ENCODE measurements at places on chromosomes 3 and 15. TPM values are rescaled to one million over a fixed set of nuclear protein-coding genes. Genes with fewer than 3 reads are reported as not detected.
A peak's percentile ranks its signal among the peaks of the same experiment; 100 is the strongest.

The IQCF5 gene
- not detected for total RNA-seq

DNA sequence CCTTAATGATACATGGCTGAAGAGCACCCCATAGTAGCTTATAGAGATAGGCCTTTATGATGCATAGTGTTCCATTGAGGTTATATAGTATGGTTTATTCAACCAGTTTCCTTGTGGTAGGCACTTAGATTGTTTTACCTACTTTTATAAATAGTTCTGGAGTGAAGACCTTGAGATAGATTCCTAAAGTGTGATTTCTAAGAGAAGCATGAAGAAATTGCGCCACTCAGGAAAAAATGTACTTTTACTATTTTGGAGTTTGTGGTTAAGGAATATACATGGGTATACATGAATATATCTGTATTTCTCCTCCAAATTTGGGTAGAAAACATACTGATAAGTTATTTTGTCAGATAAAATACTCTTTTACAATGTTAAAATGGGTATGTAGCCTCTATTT, 70.5 kb downstream of the CHD2 start:
- H3K27ac ChIP-seq = no peak overlapping the region
- no peaks in the 10 kb centered on the region for H3K27me3 ChIP-seq
- H3K36me3 ChIP-seq = peaks cover 80% of the 10 kb centered on the region
- no peaks in the 10 kb centered on the region for H3K4me1 ChIP-seq
- no peak for DNase-seq

DNA sequence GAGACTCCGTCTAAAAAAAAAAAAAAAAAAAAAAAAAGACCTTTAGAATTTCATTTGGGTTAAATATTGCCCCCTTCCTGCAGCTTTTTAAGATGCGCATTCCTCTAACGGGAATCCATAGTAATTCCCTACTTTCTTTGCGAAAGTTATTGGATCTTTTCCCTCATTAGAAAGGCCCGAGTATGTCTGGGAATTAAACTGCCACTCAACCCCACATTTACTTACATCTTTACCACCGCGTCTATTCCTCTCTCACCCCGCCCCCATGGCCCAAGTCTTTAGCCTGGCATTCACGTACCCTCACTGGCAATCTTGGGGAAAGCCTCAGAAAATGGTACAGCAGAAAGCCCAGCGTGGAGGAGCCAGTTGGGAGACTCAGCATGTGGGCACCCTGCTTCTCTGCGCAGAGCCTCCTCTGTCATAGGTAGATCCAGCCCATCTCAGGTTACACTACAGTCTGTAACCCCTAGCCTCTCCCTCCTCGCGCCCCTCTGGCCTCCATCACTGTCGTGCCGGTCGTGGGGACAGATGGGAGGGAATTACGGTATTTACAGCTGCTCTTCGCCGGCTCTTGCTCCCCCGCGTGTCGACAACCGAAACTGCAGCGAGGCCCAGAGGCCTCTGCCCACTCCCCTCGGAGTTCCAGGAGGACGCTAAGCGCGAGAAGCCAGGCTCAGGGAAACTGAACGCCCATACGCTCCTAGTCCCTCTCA, 6.4 kb upstream of the ANKDD1A start:
- no peaks in the 10 kb centered on the region for H3K27me3 ChIP-seq
- peak overlapping the region; percentile 56 for H3K27ac ChIP-seq
- DNase-seq = peak; percentile 76

GRCh38 chr3:197227780-197228574, 70.4 kb downstream of the DLG1 start:
- H3K27me3 ChIP-seq = no peaks in the 10 kb centered on the region
- no peak overlapping the region for H3K4me3 ChIP-seq
- no peak overlapping the region for H3K27ac ChIP-seq
- no peaks in the 10 kb centered on the region for H3K36me3 ChIP-seq
- DNase-seq = no peak

GRCh38 chr15:59369597-59369996, 3.1 kb downstream of the MYO1E start:
- peaks cover 12% of the 10 kb centered on the region for H3K4me1 ChIP-seq
- H3K4me3 ChIP-seq = no peak overlapping the region
- no peaks in the 10 kb centered on the region for H3K36me3 ChIP-seq
- no peak for DNase-seq
- no peak overlapping the region for H3K27ac ChIP-seq

The SCN5A gene
- 102 TPM for total RNA-seq

DNA sequence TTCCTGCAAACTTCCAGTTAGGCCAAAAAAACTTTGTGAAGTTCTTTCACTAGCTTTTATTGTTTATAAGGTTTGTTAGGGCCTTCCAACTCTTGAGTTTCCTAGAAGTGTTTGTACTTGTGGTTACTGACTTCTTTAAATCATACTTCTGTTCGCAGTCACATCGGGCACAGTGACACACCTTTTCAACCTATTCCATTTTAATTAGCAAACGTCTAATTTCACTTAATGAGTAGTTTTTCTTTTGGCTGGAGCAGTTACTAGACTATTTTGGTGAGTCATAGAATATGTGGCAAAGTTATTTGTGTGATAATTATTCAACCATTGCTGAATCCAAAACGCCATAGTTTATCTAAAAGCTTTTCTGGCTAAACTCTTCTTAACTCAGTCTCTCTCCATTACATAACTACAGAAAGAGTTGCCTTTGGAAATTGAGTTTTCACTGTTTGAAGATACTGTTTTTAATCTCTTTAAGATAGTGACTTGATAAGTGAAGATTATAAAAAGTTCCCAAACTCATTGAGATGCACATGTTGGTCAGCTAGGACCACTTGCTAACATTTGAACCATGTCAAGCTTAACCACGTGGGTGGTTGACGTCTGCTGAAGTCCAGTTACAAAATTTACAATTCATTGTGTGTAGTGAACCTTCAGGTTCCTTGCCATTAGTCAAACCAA, 21.5 kb downstream of the CNOT10 start:
- no peak overlapping the region for H3K4me3 ChIP-seq
- H3K27ac ChIP-seq = no peak overlapping the region
- no peak for DNase-seq
- H3K27me3 ChIP-seq = no peaks in the 10 kb centered on the region

The TEX55 gene
- not detected for total RNA-seq

GRCh38 chr15:62348623-62349022, 183.5 kb upstream of the C2CD4B start:
- H3K27me3 ChIP-seq = no peaks in the 10 kb centered on the region
- H3K27ac ChIP-seq = no peak overlapping the region
- no peak overlapping the region for H3K4me3 ChIP-seq

The PLCL2 gene
- 35.2 TPM for total RNA-seq

The IGF2BP2 gene
- total RNA-seq = 19.2 TPM

The TMEM207 gene
- total RNA-seq = not detected

DNA sequence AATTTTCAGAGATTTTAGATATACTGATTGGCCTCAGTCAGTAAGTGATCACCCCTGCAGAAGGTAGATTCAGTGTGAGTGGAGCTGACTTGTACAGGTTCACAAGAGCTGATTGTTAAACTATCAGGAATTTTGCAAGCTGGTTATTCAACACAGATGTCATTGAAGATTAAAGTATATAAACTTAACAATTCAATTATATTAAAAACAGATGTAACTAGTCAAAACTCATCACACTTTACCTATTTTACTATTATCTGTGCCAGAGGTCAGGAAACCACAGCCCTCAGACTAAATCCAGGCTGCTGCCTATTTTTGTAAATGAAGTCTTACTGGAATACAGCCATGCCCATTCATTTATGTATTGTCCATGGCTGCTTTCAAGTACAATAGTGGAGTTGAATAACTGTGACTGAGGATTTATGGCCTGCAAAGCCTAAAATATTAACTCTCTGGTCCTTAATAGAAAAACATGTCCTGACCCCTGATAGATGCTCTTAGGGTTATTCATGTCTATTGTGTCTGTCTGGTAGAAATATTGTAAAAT, 429.3 kb upstream of the PDZRN3 start:
- no peak overlapping the region for H3K27ac ChIP-seq
- no peaks in the 10 kb centered on the region for H3K4me1 ChIP-seq
- DNase-seq = no peak
- no peaks in the 10 kb centered on the region for H3K36me3 ChIP-seq
- H3K4me3 ChIP-seq = no peak overlapping the region
- H3K27me3 ChIP-seq = no peaks in the 10 kb centered on the region

GRCh38 chr3:154176036-154176435, 54.8 kb downstream of the ARHGEF26 start:
- no peak overlapping the region for H3K4me3 ChIP-seq
- no peaks in the 10 kb centered on the region for H3K36me3 ChIP-seq
- DNase-seq = no peak
- no peaks in the 10 kb centered on the region for H3K27me3 ChIP-seq
- no peak overlapping the region for H3K27ac ChIP-seq

DNA sequence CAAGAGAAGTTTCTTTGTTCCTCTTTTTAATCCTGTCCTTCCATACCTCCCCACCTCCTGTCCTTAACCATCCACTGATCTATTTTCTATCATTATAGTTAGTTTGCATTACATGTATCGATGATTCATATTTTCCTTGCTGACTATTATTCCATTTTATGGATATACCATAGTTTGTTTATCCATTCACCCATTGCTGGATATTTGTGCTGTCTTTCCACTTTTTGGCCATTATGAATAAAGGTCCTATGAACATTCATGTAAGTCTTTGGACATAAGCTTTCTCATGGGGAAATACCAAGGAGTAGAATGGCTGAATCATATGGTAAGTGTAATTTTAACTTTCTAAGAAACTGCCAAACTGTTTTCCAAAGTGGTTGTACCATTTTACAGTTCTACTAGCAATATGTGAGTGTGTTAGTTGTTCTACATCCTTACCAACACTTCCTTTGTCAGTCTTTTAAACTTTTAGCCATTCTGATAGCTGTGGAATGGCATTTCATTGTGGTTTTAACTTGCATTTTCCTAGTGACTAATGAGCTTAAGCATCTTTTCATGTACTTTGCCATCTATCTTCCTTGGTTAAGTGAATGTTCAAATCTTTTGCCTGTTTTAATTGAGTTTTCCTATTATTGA, 11.7 kb downstream of the ATP6V1A start:
- no peaks in the 10 kb centered on the region for H3K27me3 ChIP-seq
- H3K4me1 ChIP-seq = no peaks in the 10 kb centered on the region
- H3K27ac ChIP-seq = no peak overlapping the region
- DNase-seq = no peak
- H3K4me3 ChIP-seq = no peak overlapping the region
- no peaks in the 10 kb centered on the region for H3K36me3 ChIP-seq

The ZIC4 gene
- not detected for total RNA-seq

DNA sequence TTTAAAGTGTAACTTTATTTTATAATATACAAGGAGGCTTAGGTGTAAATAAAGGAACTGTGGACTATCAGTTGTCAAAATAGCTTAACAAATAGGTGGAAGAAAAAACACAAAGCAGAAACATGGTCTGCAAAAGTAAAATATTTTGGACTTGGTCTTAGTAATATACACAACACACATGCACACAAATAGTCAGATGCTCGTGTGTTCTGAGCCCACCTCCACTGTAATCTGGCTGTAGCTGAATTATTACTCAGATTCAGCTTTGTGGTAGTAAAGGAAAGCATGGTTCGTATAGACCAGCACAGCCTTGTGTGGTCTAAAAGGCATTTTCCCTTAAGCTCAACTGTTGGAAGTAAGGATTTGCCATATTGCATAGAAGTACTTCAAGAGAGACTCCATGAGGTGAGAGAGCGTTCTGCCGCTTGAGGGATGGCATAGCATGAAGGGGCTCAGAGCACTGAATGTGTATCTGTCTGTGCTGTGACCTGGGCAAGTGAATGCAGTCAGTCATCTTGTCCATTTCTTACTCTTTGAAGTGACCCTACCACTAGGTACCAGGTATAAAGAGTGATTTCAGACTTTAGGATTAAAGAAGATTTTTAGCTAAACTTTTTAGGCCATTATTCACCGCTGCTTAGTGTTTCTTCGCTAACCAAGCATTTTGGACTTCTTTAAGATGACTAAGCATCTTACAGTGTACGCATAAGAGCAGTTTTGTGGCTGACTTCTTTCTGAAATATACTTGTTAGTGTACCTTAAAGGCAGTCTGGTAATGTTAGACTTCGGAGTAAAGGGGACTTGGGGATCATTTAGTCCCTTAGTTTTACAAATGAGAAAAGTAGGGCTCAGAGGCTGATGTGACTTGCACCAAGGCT, 15.2 kb downstream of the TPM1 start:
- H3K4me1 ChIP-seq = peaks cover 99% of the 10 kb centered on the region
- peak overlapping the region; percentile 97 for H3K27ac ChIP-seq
- DNase-seq = no peak
- peaks cover 90% of the 10 kb centered on the region for H3K36me3 ChIP-seq
- no peaks in the 10 kb centered on the region for H3K27me3 ChIP-seq

DNA sequence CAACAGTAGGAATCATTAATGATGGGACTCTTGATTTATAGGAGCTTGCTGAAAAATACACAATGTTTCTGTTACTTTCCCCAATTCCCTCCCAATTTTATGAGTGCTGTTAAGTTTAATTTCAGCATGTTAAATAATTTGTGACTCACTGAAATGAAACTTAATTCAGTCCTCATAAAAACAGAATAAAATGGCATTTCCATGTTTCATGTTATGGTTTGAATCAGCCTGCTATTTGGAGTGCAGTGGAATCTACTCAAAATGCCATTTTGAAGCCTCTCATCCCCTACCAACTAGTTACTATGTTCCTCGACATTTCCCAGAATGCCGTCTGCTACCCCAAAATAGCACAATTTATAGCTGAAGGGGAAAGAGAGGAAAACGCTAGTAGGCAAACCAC, 237.5 kb downstream of the ADAMTS17 start:
- H3K4me1 ChIP-seq = no peaks in the 10 kb centered on the region
- no peaks in the 10 kb centered on the region for H3K27me3 ChIP-seq
- no peaks in the 10 kb centered on the region for H3K36me3 ChIP-seq
- H3K4me3 ChIP-seq = no peak overlapping the region

GRCh38 chr3:170278627-170279026, 56.4 kb downstream of the PRKCI start:
- DNase-seq = no peak
- no peaks in the 10 kb centered on the region for H3K27me3 ChIP-seq
- H3K27ac ChIP-seq = no peak overlapping the region
- H3K4me1 ChIP-seq = no peaks in the 10 kb centered on the region

The GRK7 gene
- not detected for total RNA-seq

The MUC20 gene
- 5.0 TPM for total RNA-seq

The CDV3 gene
- total RNA-seq = 122 TPM

DNA sequence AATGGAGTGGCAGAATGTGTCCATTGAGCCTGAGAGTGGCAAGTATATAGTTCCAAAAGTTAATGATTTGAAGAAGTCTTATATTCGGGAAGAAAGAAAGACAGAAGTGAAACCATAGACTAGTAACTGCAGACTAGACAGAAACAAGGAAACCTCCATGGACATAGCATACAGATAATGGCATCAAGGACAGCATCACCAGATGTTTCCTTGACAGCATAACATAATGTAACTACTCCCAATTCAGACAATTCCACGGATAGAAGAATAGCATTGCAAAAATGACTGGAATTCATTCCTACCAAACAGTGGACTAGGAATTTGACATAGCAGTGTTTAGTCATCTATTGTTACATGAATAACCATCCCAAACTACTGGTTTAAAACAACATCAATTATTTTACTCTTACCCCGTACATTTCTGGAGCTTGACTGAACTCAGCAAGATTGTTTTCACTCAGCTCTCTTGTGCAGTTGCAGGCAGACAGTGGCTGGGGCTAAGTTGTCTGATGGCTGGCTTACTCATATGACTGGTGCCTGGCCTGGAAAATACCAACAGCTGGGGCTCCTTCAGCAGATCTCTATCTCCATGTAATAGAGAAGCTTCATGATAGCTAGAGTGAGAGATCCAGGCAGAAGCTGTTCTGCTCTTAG, 109.7 kb upstream of the GADL1 start:
- H3K27me3 ChIP-seq = no peaks in the 10 kb centered on the region
- H3K27ac ChIP-seq = no peak overlapping the region
- no peak overlapping the region for H3K4me3 ChIP-seq
- no peaks in the 10 kb centered on the region for H3K36me3 ChIP-seq
